ENCODE measurements at places on chromosomes 7 and 10.

GRCh38 chr10:123967626-123968243 is 76.1 kb upstream of the CPXM2 start:
- peak; percentile 21 for DNase-seq

DNA sequence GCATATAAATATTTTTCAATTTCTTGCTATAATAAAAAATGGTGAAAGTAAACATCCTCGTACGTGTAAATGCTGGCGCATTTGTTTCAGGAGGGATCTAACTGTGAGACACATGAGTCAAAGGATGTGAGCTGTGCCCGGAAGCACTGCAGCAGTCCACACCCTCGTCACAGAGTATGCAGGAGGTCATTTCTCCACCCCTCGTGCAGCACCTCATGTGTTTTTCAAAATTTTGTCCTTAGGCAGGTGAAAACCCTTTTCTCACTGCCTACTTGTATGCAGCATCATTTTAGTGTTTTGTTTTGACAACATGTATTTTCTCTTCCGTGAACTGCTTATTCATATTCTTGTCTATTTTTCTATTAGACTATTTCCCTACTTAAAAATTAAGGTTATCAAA is 162.7 kb downstream of the AVL9 start:
- no peak for DNase-seq

DNA sequence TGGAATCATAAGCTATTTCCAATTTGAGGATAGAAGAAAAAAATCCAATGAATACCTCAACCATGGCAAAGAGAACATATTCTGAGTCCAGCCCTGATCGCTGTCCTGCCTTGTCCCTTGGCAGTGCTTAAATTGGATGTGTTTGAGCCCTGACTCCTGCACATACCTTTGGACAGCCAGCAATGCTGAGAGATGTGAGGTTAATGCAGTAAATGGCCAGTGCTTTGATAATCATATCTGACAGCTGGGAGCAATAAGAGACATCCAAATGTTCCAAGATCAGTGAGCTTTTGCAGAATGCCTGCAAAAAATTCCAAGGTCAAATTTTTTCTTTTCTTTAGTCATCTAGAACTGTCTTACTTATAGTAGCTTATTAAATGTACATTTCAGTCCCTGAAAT is 80.1 kb upstream of the LRRC17 start:
- DNase-seq, result no peak

- DNase-seq, result no peak
These were observed 388.6 kb downstream of the EXOC4 start for GRCh38 chr7:133641436-133641835.

DNA sequence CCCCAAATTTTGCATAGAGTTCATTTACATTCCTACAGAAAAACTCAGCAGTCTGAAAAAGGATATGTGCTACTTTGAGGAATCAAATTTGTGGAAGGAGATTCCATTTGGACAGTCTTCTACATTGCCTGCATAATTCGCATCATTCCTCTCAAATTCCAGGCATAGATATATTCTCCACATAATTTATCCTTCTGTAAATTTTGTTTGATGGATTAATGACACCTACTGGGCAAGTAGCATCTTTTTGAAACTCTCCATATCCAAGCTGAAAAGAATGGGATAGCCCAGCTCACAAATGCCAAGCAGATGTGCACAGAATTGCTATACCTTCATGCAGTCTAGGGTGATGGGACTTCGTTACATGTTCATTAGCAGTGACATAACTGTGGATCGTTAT is 515.3 kb downstream of the AUTS2 start:
- DNase-seq, result no peak

- no peak for DNase-seq
These were observed 37.3 kb downstream of the ZCCHC24 start for GRCh38 chr10:79407811-79408795.

- DNase-seq, result no peak
These were observed 64.4 kb downstream of the EGFR start for GRCh38 chr7:55083206-55083605.

DNA sequence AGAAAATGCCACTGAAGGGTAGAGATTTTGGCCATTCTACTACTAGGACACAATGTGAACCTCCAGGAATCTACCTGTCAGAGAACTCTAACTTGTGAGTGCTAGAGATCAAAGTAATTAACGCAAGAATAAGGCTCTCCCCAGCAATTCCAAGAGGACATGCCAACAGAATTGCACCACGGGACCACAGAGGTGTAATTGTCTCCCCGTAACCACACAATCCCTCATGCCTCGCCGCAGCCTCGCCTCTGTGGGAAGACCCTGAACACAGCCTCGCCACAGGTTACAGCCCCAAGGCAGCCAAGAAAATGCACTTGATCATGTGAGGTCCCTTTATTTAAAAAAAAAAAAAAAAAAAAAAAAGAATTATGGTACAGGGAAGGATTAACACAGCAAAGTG is 29.5 kb downstream of the CDCA7L start:
- DNase-seq, result no peak

DNA sequence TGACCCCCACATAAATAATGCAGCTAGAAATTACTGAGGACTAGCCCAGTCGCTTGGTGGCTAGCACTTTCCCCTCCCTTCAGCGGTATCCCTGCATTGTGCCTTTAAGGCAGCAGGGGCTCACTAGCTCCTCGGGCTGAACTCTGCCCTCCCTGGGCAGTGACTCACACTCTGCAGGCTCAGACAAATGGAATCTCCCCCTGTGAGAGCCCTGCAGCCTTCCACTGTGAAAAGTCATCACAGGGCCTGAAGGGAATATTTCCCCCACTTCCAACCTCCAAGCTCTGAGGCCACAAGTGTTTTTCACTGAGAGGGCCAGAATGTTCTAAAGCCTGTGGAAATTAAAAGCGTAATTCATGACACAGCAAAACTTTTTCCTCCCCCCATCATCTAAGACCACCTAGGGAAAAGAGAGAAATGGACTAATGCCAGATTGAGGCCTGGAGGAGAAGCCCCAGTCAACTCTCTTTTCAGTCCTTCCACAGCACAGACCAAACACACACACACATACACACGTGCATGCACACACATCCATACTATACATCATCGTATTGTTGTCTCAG is 93.6 kb upstream of the COL1A2 start:
- no peak for DNase-seq

- no peak for DNase-seq
These were observed 11.3 kb upstream of the FXYD4 start for GRCh38 chr10:43360086-43360485.

- no peak for DNase-seq
These were observed 327.9 kb downstream of the ACTR3B start for GRCh38 chr7:153087498-153087897.

DNA sequence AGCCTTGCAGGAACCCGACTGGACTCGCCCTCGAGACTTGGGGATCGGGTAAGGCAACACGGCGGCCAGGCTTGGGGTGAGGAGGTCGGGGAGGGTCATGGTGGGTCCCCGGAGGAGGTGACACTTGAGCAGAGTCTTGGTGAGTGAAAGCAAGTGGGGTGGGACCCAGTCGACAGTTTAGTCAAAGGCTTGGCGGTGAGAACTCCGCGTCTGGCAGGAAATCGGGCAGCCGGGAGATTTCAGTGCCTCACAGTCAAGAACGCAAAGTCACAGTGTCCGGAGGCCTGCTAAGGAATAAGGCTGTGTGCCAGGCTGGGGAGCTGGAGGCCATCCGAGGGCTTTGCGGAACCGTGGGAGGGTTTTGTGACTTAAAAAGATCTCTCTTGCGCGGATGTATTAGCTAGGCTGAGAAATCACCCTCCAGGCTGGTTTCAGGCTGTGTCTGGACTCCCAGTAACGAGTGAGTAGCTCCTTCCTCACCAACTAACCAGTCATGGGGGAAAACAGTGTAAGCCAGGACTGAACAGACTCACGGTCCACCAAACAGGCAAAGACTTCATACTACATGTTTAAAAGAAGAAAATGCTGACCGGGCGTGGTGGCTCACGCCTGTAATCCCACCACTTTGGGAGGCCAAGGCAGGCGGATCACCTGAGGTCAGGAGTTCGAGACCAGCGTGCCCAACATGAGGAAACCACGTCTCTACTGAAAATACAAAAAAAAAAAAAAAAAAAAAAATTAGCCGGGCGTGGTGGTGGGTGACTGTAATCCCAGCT is 613 bp downstream of the AP5Z1 start:
- no peak for DNase-seq

- DNase-seq, result no peak
These were observed 199.8 kb downstream of the EBF3 start for GRCh38 chr10:129764011-129764900.

DNA sequence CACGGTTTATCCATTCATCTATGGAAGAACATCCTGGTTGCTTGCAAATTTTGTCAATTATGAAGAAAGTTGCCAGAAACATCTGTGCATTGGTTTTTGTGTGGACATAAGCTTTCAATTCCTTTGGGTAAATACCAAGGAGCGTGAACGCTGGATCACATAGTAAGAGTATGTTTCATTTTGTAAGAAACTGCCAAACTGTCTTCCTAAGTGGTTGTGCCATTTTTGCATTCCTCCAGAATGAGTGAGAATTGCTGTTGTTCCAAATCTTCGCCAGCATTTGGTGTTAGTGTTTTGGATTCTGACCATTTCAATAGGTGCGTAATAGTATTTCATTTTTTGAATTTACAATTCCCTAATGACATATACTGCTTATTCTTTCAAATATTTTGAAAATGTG is 155.3 kb upstream of the FRMD4A start:
- DNase-seq, result no peak

DNA sequence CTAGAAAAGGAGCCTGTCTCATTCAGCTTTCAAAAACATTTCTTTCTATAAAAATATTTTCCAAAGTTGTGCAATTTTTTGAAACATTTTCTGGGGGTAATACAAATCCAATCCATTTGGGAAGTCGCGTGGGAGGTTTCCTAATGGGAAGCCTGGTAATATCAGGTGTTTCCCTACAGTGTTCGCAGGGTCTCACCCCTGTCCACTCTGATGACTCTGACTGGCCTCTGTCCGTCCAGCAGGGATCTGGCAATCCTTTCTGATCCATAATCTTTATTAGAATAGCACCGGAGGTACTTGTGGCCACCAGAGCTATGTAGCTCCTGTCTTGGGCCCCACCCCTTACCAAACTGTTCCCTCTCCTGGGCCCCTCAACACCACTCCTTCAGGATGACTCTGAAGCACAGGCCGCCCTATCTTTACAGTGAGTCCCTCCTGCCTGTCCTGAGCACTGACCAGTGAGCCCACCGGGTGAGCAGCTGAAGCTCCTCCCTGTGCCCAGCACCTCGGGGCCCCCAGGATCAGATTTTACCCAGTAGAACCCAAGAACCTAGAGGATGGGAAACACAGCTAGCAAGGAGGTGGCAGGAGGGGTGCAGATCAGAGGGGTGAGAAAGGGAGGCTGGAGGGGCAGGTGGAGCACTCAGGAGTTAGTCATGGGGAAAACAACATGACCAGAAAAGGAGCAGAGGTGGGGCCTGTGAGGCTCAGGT is 84.8 kb downstream of the PTPRE start:
- DNase-seq, result no peak

DNA sequence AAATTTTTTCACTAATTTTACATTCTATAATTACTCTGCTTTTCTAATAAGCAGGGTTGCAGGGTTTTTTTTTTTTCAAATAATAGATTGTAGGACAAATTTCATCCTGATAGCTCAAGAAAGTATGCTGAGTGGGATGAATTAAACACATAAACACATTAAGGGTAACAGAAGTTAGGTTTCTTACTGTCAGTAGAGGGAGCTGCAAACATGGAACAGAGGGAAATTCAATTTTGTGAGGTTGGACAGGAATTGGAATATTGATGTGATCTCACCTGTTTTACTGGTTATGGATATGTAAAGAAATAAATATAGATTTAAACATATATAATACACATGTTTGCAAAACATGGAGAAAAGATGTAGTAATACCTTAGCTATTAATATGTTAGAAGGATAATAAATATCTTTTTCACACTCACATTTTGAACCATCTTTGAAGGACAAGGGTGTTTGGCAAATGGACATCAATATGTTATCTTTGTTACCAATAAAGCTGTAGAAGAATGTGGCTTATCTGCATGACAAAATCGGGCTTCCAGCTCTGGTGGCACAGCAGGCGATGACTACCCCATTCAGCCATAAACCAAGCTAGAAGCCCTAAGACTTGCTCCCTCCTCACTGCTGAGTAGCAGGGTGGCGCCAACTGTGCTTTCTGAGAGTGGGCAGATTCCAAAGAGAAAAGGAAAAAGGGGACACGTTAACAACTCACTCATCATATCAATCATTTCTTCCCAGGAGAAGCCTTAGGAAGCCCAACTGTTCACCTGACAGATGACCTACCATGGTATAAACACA is 1257.4 kb downstream of the GATA3 start:
- DNase-seq, result no peak

DNA sequence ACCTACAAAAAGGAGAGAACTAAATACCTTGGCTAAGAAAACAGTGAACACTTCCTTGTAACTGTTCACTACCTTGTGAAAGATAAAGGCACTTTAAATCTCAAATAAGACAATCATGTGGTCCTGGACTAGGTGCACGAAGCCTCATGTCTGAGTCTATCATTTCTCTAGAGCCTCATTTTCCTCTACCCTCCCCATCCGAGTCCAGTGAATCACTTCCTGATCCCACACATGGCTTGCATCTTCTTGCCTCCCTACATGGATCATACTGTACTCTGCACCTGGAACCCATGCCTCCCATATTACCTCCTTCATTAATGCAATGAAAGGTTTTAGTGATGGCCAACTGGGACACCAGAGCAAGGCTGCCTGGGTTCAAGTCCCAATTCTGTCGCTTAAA is 34.5 kb downstream of the SNX10 start:
- DNase-seq, result no peak

DNA sequence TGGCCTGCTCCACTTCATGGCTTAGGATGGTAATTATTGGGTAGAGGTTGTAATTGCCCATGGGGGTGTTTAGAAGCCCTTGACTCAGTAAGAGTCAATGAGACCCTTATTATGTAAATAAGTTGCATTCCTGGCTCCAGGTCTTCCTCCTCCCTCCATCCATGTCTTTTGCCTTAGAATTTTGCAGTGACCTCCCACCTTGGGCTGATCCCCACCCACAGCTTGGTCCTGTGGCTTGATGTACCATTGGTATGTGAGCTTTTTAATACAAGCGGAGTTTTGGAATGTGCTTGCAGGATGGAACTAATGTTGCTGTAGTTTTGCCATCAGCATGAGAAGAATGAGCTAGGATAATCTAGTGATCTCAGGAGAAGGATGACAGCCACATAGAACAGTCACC is 73.2 kb upstream of the DGKI start:
- no peak for DNase-seq

DNA sequence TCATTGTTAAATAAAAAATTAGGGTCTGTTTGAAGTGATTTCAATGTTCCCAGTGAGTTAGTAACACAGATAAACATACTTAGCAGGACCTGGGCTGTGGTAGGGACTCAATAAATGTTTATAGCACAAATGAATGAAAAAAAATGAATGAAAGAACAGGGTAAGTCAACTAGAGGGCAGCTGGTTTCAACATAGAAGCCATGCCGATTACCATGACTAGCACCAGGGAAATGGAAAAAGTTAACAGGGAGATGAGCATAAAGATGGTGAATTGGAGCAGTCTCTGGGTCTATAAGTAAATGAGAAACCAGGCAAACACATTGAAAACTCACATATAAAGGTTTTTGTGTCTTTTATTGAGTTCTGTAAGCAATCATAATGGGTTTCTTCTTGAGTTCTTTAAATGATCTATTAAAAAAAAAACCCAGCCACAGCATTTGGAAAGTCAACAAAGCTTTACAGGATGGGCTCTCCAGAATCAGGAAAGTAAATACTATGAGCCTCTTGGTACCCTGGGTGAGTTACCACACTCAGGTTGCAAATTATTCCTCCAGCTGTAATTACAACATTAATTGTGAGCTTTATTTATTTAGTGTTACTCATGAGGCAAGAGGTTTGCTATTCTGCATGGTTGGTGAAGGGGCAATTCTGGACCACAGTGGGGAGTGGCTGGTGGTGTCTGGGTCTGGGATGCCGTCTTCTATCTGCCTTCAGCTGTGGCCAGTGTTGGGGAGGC is 46.1 kb upstream of the MTPN start:
- no peak for DNase-seq

Data from stimulated activated CD8-positive, alpha-beta memory T cell treated with anti-CD3 and anti-CD28 coated beads, Interleukin-7, amount 100 ng/mL, for 48 hours (primary cell).